GM23338 (cell line): ENCODE measurements at places on chromosomes 2 and 18.

GRCh38 chr2:155770516-155770915 is 562.0 kb downstream of the NR4A2 start:
- DNase-seq = no peak

- peak; percentile 79 for DNase-seq
These were observed 74.1 kb downstream of the COL4A3 start for GRCh38 chr2:227238238-227239237.

DNA sequence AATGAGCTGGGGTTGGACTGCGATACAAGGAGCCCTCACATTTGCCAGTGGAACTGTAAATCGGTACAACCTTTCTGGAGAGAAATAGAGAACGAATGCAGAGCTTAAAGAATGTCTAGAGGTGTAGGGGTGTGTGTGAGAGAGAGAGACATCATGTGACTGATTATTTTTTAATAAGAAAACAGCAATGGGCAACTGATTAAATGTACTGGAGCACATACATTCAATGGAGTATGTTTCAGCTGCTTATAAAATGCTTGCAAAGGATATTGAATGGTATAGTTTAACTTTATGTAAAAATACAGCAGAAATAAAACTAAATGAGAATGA is 391 bp upstream of the TMEM17 start:
- no peak for DNase-seq

DNA sequence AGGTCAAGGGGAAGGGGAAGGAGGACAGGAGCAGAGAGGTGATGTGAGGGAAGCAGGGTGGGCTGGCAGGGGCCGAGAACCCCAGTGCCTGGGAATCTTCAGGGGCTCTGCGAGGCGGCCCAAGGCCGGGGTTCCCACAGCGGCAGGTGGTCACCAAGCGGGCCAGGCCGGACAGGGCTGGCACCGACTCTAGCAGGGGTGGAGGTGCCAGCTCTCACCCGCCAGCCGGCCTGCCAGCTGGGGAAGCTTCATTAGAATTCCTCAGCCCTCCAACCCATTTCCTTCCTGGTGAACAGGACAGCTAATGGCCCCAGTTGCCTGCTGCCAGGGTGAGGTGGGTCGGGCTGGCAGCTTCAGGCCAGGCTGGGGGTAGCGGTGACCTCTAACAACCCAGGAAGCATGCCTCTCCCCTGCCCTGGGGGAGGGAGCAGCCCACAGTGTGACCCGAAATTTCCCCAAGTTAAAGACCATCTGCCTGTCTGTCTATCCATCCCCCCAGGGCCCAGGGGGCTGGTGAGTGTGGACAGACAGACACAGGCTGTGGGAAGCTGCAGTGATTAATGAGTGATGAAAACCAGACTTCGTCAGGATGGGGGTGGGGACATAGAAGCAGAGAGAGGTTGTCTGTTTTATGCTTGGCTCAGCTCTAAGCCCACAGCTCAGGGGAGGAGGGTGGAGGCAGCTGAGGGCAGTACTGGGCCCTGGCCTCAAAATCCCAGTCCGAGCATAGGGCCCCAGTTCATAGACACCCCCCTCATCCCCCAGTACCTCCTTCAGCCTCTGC is 144.1 kb downstream of the ZFP36L2 start:
- DNase-seq = no peak

- DNase-seq = no peak
These were observed 133.9 kb upstream of the CDH20 start for GRCh38 chr18:61199171-61199848.

DNA sequence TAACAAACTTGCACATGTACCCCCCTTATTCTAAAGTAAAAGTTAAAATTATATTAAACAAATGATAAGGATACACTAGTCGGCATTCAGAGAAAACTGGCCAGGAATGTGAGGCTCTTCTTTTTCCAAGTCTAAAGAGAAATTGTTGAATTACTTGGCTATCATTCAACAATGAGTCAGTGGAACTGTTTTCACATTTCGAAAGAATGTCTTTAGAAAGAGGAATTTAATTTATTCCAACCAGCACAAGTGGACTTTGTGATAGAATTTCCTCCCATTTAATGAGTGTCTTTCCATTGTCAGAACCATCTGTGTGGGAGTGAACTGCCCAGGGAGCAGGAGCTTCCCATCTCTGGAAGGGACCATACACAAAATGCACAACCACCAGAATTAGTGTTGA is 792.2 kb downstream of the EPHA4 start:
- no peak for DNase-seq

DNA sequence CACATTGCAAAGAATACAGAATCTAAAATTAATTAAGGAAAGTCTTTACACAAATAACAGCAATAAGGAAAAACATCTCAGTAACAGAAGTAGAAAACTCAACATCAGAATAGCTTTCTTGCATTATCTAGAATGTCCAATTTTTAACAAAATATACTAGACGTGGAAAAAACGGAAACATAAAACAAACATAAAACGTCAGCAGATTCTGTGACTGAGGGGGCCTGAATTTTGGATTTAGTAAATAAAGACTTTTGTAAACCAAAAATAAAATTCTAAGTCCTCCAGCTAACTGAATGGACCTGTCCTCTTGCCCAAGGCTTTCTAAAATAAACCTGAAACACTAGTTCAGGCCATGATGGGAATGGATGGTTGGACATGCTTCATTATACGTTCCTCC is 773.5 kb upstream of the LRRTM1 start:
- DNase-seq = no peak

GRCh38 chr2:10963155-10963554 is 51.4 kb downstream of the KCNF1 start:
- DNase-seq = no peak

DNA sequence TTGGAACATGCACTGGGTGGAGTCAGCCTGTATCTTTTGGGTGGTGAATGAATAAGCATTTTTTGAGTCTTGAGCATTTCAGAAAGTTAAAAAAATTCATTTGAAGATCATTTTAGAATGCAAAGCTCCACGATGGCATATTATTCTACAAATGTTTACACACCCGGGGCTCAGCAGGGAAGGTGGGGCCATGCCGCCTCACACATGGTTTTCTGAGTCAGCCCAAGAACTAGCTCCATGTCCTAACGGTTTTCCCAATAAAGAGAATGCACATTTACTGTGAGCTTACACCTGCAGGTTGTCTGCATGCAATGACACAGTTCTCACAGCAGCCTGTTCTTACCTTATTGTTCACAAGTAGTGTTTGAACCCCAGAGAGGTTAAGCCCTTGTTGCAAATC is 670.3 kb downstream of the GALR1 start:
- no peak for DNase-seq

DNA sequence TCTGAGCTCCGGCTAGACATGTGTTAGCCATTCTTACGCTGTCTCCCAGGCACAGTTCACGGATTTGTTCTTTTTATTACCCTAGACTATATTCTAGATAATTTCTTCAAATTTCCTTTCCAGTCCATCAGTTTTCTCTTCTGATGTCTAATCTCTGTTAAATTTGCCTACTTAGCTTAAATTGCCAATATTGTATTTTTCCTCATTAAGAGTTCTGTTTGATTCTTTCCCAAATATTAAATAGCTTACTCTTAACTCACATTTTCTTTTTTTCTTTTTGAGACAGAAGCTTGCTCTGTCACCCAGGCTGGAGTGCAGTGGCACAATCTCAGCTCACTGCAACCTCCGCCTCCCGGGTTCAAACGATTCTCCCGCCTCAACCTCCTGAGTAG is 21.2 kb downstream of the CROCC2 start:
- no peak for DNase-seq

DNA sequence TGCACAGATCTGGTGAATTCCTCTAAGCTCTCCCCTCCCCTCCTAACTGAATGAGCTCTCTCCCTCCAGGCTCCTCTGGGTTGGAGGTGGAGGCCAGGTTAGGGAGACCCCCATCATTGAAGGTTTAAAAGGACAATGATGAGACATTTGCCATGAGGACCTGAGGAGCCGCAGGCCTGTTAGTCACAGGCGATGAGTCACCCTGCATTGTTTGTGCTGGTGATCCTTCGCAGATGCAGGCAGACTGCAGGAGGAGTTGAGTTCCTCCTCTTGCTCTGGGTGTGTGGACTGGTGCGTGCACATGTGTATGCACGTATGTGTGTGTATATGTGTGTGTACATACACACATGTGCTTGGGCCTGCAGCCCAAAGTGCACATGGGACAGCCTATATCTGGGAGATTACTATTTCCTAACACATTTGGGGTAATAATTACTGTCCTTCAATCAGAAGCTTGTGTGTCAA is 42.0 kb downstream of the MCFD2 start:
- no peak for DNase-seq

GRCh38 chr2:212484563-212485080 is 54.0 kb downstream of the ERBB4 start:
- DNase-seq = peak; percentile 35

- no peak for DNase-seq
These were observed 14.7 kb upstream of the MRPL33 start for GRCh38 chr2:27756544-27757498.

GRCh38 chr2:164992818-164993217 is 37.5 kb upstream of the SLC38A11 start:
- DNase-seq = peak; percentile 90

DNA sequence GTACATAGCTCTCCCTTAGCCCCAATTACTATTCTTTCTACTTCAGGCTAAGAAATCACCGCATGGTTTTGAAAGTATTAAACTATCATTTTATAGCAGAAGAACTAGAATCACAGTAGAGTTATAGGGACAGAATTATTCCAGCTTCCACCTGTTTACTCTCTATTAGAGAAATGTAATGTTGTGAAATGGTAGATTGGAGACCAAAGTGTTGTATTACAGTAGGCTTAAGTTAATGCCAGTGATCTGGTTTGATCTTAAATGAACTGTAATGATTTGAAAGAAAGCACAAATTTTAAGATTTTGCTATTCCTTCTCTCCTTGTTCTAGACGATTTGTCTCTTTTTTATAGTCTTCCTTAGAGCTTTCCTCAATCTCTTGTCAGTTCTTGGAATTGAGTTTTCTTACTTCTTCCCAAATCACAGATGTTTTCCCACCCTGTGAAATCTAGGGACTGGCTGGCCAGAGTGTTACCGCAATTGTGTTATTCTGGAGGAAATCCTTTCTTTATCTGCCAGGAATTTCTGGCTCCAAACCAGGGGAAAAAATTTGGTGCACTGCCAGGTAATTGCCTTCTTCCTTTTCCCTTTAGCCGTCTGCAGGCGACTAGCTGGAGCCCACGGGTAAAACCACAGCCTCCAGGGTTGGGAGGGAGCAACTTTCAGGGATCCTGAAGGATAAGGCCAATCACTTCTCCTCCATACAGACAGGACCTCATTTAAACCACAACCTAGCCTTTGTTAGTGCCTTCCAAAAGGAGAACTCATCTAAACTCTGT is 51.7 kb downstream of the NOP58 start:
- DNase-seq = peak; percentile 25

GRCh38 chr18:40066368-40066767 is 1888.7 kb upstream of the PIK3C3 start:
- no peak for DNase-seq

GRCh38 chr2:179235463-179236108 is 29.0 kb downstream of the SESTD1 start:
- no peak for DNase-seq

DNA sequence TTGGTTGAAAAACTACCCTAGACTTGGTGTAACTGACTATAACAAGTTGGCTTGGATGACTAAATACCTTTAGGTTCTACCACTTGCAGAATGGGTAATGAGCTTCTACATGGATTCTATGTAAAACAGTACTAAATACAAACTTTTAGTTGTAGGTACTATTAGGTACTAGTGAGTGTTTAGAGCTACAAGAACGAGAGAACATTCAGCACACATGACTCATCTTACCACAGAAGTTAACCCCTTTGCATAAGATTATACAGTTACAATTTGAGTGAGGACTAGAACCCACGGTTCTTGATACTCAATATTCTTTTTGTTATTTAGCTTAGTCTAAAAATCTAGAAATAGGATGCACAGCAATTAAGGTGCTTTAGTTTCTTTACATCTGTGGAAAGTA is 101.7 kb upstream of the TFCP2L1 start:
- no peak for DNase-seq

DNA sequence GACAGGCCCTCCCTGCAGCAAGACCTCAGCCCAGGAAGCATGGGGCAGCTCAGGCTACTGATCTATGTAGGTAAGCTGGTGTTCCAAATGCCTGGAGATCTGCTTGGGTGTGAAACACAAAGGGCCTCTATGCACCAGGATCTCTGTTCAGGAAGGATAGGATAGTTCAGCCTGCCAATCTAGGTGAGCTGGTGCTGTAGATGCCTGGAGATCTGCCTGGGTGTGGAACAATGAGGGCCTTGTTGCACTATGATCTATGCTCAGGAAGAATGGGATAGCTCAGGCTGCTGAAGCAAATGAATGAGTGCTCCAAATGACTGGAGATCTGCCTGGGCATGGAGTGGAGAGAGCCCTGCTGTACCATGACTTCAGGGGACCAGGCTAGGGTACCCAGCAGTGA is 48.9 kb upstream of the MYL1 start:
- no peak for DNase-seq

- DNase-seq = no peak
These were observed 61.2 kb upstream of the GPC1 start for GRCh38 chr2:240374085-240374907.

DNA sequence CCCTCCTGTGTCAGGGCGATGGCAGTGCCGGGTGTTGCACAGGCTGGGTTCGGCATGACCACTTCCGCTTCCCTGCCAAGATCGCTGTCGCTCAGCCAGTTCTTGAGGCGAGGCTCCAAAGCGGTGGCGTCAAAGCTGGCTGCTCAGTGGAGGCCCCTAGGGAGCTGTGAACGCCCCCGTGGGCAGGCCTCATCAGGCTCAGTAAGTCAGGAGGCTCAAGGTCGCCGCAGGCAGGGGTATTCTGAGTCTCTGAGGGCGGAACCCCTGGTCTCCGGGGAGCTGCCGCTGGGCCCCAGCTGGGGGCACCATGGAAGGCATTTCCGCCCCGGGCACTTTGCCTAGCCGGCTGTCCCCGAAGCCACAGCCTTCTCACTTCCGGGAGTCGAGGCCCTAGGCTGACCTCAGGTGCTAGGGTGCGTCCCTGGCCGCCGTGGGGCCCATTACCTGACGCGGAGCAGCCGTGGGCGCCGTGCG is 210.4 kb downstream of the SOCS6 start:
- DNase-seq = peak; percentile 6

DNA sequence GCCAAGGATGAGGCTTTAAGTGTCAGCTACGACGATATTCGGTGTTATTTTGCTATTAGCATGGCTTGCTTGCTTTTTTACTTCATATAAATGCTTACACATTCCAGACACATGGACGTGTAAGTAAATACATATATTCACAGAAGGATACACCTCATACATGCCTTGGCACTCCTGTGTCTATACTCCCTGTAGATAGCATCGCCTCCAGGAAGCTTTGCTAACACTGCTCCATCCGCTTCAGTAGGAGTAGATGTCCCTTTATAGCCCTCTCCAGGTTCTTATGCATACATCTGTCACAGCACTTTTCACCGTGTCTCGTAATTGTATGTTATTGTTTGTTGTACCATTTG is 27.5 kb upstream of the KCTD1 start:
- DNase-seq = no peak

DNA sequence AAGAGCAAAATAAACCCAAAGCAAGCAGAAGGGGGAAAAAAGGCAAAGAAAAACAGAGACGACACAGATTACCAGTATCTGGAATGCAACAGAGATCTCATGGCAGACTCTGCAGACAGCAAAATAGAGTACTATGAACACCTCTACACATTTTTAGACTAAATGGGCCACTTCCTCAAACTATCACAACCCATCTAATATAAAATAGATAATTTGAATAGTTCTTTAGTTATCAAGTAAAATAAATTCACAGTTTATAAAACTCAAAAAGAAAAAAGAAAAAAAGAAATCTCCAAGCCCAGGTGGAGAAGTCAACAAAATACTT is 16.6 kb downstream of the SESTD1 start:
- no peak for DNase-seq

- DNase-seq = no peak
These were observed 101.0 kb downstream of the VIT start for GRCh38 chr2:36797324-36798070.

GRCh38 chr2:40405465-40405864 is 46.4 kb downstream of the SLC8A1 start:
- no peak for DNase-seq
